ENCODE measurements at places on chromosomes 6 and 20.

DNA sequence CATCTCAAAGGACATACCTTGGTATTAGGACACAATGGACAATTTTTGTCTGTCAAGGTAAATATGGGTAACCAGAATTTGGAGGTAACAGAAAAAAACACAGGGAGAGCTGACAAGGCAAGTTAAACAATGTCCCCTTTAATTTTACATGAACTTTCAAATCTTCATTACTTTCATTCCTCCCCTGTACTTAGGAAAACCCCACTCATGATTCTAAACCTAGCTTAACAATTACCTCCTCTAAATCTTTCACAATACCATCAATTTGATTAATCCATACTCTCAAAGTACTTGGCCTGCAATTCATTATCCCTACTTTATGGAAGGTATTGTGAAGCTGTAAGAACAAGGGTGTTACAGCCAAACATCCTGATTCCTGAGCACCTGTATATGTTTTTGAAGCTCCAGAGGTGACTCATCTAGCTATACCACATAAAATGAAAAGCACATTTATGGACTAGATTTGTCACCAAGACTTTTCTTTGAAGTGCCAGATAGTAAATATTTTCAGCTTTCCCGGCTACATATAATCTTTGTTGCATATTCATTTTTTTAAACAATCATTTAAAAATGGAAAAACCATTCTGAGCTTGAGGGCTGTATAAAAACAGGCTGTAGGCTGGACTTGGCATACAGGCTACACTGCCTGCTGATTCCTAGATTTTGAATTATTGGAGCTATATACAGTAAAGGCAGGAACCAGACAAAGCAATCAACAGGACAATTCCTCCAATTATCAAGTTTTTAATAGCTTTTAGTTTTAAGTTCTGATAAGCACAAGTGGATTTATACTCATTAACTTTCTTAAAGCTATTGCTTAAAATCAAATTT, 22.9 kb downstream of the DEK start:
- no peak for DNase-seq

DNA sequence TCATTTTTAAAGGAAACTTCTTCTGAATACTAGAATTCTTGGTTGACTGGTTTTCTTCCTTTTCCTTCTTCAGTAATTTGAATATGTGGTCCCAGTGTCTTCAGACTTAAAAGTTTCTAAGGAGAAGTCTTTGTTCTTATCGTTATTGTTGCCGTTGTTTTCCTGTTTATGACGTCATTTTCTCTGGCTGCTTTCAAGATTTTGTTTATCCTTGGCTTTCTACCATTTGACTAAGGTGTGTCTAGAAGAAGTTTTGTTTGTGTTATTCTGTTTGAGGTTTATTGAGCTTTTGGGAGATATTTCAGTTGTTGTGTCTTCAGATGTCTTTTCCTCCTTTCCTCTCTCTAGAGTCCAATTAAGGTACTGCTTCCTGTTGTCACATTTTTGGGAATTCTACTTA, 24.5 kb downstream of the CDYL start:
- DNase-seq, result no peak

GRCh38 chr6:46715141-46715540, 20.0 kb downstream of the PLA2G7 start:
- no peak for DNase-seq

GRCh38 chr20:855466-856360, 22.2 kb downstream of the FAM110A start:
- no peak for DNase-seq

GRCh38 chr6:12523726-12524125, 192.8 kb upstream of the PHACTR1 start:
- no peak for DNase-seq

DNA sequence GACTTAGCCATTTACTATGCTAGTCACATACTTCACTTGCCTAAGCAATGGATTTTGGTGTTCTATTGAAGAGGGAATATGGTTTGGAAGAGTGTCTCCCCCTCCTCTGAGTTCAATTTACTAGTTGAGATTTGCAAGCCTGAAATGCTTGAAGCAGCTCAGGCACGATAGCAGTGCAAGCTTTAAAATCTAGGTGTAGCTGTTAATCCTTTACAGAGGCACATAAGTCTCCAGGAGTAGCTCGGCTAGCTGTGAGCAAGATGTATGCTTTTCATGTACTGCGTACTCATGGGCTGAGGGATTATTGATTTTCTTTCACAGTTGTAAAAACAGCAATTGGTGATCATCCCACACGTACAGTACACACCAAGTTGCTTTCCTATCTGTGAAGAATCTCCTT, 726 bp downstream of the FLRT3 start:
- no peak for DNase-seq

GRCh38 chr20:59703046-59703445, 98.7 kb downstream of the PHACTR3 start:
- DNase-seq, result no peak

DNA sequence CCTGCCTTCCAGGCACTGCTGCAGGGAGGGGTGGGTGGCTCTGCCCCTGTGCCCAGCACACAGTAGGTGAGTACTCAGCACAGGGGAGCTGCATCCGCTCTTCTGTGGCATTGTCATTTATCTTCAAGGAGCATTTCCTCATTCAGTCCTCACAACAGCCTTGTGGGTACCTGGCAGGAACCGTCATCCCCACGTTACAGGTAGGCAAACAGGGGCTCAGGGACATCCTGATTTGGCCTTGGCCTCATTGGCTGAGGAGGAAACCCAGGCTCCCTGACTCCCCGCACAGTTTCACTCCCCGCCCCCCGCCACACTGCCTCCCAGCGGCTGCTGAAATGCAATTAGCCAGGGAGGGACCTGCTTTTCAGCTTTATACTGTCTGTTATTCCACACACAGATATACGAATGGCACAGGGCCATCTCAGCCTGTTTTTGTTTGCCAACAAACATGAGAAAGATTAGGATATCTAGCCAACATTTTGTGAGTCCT, 24.2 kb upstream of the PNPLA1 start:
- no peak for DNase-seq
